ENCODE measurements at places on chromosomes 1 and 21.

- DNase-seq, result no peak
Measured at GRCh38 chr1:80882553-80882952, 918.2 kb upstream of the ADGRL2 start.

- DNase-seq, result no peak
Measured at GRCh38 chr1:242535986-242536385, 11.5 kb upstream of the PLD5 start.

DNA sequence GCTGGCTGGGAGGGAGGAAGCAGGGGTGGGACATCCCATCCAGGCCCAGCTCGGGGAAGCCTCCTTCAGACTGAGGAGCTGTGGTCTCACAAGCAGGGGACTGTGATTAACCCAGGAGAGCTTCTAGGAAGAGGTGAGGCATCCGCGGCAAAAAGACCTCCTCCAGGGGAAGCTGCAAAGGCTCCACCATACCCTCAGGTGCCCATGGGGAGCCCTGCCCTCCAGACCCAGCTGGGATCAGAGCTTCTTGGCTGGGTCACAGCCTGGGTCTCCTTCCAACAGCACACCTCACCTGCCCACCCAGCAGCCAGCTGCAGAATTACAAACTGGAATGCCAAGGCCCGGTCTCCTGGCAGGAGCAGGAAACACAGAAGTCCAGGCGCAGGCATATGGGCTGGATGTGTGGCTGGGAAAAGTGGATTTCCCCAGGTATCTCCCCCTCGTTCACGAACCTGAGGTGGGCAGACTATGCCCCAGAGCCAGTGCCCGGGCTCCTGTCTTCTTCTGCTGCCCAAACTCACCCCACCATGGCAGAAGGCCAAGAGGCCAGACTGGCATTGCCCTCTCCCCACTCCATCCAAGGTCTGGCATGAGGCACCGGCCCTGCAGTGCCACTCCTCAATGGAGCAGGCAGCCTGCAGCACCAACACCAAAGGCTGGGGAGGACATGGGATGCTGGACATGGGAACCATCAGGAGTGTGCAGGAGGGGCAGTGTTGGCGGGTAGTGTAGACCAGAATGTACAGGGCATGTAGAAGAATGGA is 15.4 kb upstream of the ARF1 start:
- DNase-seq, result no peak

DNA sequence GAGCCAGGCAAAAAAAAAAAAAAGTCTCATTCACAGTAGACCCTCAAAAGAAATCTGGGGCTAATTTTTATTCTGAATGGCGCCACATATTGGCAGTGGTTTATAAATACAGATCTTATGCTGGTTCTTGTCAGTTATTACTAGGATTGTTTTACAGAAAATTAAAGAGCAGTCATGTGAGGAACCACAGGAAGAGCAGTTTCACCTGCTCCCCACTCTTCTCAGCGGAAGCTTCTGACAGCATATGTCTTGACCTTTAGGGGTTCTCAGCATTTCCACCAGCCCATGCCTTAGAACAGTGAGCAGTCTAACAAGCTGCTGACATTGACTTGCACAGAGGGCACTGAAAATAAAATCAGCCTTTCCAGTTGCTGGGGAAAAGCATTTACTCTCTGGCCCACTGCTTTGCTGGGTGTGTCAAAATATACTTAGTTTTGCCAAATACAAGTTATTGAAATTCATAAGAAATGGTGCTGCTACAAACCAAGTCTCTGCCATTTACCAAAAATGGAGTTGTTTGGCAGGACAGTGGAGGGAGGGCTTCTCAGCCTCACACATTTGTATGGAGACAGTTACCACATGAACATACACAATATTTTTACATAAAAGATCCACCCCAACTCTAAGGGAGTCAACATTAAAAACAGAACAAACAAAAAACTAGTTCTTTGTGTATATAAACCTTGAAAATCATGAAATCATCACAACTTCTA is 144.2 kb downstream of the SYT2 start:
- DNase-seq, result no peak

DNA sequence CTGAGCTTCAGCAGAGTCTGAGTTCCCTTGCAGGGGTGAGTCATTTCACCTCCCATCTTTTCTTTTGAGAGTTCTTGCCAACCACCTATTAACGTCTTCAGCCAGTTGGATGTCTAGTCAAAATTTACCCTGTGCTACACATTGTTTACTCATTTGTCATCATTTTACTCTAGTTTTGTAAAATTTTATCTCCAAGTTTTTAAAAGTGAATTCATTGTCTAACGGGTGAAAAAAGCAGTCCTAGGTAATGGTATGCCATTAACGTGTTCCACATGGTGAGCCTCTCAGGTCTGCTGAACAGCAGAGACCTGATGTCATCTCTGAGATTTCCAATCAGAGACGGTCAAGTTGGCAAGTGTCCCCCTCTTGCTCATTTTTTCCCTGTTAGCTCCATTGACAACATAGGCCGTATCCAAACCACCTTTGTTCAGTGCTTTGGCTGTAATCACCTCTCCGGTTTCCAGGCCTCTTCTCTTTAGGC is 85.4 kb downstream of the TBX15 start:
- DNase-seq, result no peak

DNA sequence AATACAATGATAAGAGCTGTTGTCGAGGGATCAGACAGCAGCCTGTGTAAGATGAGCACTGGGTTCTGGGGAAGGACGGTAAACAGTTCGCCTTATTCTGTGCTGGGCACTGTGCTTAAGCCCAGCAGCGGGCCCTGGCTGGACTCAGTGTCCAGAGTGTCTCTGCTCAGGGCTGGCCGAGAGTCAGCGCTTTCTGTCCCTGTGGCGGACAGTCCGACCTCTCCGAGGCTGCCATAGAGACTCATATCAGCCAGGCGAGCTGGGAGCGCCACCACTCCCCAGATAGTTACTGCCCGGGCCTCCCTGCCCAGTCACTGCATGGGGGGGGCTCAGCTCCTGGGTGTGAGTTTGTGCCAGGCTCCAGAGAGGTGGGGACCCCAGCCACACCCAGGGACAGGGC is 14.7 kb upstream of the NPHP4 start:
- DNase-seq, result no peak

DNA sequence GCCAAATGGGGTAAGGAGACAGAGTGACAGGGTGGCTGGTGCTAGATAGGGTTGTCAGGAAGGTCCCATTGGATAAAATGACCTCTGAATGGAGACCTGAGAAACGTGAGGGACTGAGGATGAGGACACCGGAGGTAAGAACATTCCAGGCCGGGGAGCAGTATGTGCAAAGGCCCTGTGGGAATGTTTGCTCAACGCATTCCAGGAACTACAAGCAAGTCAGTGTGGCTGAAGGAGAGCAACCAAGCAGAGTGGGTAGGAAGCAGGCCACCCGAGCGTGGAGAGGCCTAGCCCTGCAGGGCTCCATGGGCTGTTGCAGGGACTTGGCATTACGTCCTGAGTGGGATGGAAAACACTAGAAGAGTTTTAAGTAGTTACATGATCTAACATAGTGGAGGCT is 185.6 kb downstream of the ZBTB18 start:
- DNase-seq, result no peak

- no peak for DNase-seq
Measured at GRCh38 chr1:181452746-181453145, 30.6 kb upstream of the CACNA1E start.

- DNase-seq, result no peak
Measured at GRCh38 chr1:93253516-93253915, 73.0 kb downstream of the CCDC18 start.

- no peak for DNase-seq
Measured at GRCh38 chr1:81170721-81171120, 630.0 kb upstream of the ADGRL2 start.

- DNase-seq, result no peak
Measured at GRCh38 chr1:3564921-3565831, 46.1 kb downstream of the MEGF6 start.

DNA sequence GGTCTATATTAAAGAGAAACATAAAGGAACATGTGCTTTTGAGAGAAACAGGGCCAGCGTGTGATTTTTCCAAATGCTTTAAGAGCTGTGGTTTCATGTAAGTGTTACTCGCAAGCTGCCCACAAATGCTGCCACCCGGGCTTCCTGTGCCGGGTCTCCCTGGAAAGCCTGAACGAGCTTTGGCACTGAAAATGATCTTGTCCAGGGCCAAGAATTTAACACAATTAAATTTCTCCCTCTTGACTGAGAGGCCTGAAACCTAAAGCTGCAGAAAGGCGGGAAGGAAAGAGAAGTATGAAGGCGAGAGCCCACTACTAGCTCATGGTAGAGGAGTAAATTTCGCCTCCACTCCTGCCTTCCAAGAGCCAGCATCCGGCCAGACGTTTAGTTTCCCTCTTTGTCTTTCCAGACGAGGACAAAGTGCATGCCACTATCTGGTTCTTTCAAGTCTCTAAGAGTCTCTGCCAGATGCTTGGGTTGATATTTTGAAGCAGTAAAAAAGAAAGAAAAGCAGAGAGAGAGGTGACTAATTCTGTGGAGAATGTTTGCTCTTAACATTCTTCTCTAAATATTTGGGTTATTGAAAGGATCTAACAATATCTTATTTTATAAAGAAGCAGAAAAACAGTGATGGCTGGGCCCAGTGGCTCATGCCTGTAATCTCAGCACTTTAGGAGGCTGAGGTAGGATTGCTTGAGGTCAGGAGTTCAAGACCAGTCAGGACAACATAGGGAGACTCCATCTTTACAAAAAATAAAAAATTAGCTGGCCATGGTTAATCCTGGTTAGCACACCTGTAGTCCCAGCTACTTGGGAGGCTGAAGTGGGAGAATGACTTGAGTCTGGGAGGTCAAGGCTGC is 100.0 kb upstream of the HNRNPU start:
- DNase-seq, result no peak

DNA sequence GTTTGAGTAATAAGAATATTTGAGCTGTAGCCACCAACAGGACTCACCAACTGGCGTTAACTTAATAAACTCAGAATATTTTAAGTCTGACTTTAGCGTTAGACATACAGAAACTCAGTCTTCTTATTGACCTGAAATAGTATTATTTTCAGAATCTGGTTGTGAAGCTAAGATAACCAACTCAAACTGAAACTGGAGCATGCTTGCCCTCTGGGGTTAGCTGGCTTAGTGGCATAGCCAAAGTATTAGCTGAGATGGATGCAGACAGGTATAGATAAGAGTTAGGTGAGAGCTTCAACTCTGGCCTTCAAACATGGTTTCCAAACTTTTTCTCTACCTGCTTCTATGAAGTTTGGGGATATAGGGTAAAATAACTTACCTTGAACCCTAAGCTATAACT is 40.5 kb downstream of the AMY1C start:
- no peak for DNase-seq

GRCh38 chr1:61463220-61463619 is 261.7 kb downstream of the TM2D1 start:
- DNase-seq, result no peak

DNA sequence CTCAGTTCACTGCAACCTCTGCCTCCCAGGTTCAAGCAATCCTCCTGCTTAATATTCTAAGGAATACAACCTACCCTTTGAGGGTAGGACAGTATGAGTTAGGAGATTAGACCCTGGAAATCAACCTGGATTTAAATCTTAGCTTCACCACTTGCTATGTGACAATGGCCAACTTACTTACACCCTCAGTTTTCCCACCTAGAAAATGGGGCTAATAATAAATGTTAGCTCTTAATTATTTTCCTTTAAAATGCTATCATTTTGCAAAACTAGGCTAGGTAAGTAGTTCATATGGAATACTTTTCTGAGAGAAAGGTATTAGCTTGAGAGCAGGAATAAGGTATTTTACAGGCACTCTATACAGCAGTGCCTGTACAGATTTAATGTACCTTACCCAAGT is 110.8 kb downstream of the PHTF1 start:
- DNase-seq, result no peak

DNA sequence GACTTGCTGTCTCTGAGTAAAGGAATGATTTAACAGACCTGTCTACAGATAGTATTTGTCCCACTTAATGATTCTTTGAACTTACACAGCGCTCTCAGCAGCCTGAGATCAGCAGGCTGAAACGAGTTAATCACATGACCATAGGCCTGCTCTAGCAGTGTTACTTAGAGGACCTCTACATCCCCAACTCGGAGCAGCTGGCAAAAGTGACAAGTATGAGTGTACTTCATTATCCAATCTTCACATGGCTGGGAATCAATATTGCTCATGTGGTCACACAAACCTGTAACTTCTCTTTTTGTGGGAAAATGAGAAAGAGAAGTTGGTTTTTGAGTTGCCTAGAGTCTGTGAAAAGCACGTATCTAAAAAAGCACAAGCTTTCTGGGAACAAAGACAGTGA is 11.4 kb upstream of the ATP13A2 start:
- no peak for DNase-seq

DNA sequence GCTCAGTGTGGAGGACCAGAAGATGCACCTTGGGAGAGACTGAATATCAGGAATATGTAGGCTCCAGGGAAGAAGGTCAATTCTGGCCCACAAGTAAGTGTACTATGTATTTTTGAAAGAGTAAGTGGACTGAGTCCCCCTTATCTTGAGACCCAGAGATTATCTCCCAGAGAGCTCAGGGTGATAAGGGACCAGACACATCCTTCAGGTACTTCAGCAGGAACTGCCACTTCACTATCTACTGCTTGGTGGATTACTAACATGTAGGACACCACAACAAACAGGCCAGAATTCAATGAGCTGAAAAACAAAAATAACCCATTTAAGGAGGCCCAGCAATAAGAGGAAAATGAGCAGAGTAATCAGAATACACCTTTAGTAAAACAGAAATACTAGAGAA is 119.2 kb downstream of the ZNF644 start:
- DNase-seq, result no peak

- DNase-seq, result no peak
Measured at GRCh38 chr1:15065736-15066135, 87.8 kb upstream of the TMEM51 start.

DNA sequence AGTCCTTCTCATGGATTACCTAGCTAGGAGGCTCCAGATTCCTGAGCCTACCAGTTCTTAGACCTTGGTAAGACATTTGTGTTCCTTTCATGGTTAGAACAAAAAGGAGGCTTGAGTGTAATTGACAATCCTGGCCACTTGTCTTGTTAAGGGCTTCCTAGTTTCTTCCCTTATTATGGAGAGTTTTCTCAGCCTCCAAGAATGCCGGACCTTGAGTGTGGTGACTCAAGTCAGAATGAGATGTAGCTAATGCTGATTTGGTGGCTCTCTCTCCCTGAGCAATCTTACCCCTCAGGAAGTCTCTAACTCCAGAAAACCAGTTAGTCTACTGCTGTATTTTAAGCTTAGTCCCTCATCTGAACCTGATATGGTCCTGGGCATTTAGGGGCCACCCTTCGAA is 14.3 kb downstream of the CHI3L2 start:
- no peak for DNase-seq

DNA sequence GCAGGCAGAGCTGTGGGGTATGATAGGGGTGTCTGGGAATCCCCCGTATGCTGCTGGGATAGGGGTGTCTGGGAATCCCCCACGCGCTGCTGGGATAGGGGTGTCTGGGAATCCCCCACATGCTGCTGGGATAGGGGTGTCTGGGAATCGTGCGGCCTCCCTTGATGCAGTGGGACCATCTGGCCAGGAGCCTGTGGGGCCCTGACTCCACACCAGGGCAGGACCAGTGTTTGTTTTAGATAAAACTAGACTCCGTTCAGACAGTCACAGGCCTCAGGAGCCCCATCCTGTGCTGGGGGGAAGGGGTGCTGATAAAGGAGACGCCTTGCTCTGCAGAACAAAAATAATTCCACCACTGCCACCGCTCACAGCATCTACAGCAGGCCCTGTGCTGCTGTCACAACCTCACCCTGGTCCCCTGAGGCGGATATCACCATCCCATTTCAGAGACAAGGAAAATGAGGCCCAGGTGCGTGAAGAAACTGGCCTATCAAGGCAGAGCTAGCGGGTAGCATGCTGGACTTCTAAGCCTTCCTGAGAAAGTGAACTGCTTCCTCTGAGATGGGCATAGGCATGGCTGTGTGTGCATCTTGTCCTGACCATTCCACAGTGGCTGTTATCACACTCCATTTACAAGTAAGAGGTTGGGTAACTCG is 24.0 kb downstream of the ECE1 start:
- no peak for DNase-seq

Data from cortex of kidney (tissue), 1 donor.